Natural killer cell treated with Interleukin-12 subunit alpha and Interleukin-12 subunit beta and Interleukin-15 and Interleukin-18, amount 100 ng/mL, for 72 hours (primary cell): ENCODE measurements at places on chromosomes 12 and 14. TPM values are rescaled to one million over a fixed set of nuclear protein-coding genes. Genes with fewer than 3 reads are reported as not detected.

Gene GPR135
- total RNA-seq = 0.83 TPM

Gene MIP
- not detected for total RNA-seq

Gene KLC1
- 150 TPM for total RNA-seq

Gene PLA2G1B
- not detected for total RNA-seq

Gene FBRSL1
- 91.5 TPM for total RNA-seq
